GM20000 (cell line): ENCODE measurements at places on chromosomes 4 and X.

DNA sequence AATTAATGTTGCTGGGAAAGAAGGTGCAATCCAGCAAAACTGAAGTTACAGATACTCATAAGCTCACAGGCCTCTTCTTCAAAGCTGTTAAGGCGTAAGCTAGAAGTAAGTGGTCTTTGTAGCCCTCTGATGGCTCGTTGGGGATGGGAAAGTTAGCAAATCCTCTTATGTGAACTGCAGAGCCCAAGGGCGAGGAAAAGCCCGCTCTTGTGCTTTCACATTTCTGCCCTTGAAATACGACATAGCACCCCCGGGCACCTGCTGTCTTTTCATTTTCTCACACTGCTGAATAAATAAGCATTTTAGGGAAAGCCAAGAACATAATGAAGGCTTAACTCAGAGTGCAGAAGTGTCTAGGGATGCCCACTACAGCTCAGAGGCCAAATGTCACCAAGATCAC is 73.1 kb upstream of the SORBS2 start:
- no peak for DNase-seq

DNA sequence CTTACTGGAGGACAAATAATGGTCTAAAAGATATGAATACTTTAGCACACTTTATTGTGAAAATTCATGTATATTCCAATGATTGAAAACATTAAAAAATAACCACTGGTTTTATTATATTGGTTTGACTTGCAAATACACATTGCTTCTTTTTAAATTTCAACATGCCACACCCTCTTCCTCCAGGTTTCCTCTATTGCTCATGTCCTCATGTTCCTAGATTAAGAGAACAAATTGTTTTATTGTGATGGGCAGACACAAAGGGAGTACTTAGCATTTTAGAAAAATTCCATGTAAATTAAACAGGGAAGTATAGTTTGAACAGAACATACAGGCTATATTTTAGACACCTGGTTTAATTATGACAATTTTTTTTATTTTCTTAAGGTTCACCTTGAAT is 230.6 kb upstream of the GPRIN3 start:
- no peak for DNase-seq

- DNase-seq = no peak
These were observed 1183.9 kb downstream of the RPA4 start for GRCh38 chrX:98067611-98068010.

DNA sequence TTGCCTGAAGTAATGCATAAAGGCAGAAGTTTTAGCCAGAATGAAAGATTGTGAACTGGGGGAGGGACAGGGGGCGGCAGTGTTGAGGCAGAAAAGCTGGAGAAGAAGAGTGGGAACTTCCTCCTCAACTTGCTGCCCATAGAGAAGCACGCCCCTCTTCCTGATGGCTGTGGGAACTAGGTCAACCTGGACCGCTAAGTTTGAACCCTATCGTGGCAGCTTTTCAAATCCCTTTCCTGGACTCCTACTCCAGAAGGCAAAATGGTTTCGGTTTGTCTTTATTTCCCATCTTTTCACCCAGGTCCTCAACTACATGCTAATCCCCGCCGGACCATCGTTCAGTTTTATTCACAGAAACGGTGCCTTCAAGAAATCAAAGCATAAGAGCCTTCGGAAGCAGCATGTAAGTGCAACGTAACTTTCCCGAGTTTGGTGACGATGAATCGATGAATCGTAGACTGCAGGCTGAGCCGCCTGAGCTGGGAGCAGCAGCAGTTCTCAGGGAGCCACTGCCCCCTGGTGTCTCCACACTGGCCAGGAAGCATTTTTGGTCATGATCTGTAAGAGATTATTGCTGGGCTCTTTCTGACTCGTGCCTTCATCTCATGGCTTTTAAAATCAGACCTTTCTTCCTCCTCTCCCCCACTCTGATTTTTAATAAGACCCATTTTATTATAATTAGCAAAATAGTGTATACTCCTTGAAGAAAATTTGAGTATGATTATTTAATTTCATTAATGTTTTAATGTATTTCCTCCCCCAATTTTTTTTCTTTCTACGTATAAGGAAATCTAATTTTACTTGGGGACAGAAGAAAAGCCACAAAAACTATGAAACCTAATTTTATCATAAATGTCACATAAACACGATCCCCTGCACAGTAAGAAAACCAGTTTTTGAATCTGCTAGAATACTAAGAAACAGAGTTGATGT is 21.4 kb downstream of the SPINK2 start:
- peak; percentile 79 for DNase-seq

- DNase-seq = no peak
These were observed 551.2 kb upstream of the AMOT start for GRCh38 chrX:113391875-113392274.

DNA sequence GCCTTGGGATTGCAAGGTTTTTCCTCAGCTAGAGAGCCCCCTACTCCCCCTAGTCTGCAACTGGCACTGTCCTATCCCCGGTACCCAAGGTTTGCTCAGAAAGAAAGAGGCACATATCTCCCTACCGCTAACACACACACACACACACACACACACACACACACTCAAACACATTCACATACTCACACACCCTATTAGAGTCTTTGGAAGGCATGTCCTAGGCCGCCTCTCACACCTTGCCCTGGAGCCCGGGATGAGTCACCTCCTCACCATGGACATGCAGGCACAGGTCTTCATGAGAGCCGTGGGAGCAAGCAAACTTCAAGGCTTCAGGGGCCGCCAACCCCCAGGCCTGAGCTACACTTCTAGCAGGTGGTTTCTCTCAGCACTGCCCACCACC is 49.2 kb downstream of the PJA1 start:
- no peak for DNase-seq

DNA sequence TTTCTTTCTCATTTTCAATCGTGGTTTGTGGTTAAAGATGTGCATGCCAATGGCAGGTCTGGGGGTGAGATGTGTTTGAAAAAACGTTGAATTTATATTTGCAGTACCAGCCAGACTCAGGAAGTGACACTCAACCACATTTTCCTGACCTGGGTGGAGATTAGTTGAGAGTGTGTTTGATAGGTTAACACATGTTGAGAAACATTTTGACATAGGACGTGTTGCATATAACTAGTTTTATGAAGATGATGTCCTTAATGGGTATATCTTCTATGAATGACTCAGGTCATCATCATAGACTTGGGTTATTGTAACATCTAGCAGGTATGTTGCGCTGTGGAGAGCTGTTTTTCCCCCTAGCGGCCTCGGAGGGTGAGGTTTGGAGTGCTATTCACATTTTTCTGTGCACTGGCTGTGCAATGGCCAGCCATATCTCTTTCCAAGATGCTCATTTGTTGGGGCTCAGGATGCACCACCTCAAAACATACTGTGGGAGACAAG is 21.7 kb upstream of the CD38 start:
- no peak for DNase-seq

GRCh38 chrX:78923198-78924015 is 21.8 kb upstream of the P2RY10 start:
- DNase-seq = peak; percentile 22

DNA sequence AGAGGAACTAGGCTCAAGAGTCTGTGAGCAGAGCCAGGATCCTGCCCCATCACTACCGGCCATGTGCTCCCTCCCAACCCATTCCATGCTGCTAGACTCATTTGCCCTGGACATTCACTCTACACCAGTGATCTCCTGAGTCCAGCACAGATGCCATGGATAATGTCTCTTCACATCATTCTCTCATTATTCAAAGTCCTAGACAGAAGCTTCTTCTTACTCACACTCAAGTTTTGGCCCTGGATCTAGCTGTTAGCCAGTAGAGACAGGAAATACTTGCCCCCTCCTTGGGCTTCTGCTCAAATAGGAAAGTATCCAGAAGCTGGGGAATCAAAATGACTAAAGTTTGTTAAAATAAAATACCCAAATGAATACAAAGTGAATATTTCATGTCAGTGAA is 266.8 kb upstream of the LDB2 start:
- no peak for DNase-seq

- no peak for DNase-seq
These were observed 75.3 kb upstream of the FRMPD3 start for GRCh38 chrX:107374132-107374531.

- DNase-seq = no peak
These were observed 1085.3 kb upstream of the PCDH10 start for GRCh38 chr4:132063829-132064228.

DNA sequence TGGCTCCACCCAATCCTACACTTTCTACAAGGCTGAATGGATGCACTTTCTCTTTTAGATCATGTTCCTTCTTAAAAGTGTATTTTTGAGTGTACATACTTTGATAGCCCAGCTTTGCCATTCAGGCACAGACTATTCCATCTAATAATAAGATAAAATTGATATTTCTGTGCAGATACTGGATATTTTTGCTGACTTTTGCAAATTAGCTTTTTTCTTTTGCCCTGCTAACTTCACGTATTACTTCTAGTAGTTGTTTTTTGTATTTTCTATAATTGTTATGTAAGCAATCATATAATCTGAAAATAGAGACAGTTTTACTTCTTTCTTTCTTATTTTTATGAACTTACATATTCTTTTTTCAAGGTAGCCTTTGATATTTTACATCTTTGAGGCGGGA is 13.5 kb upstream of the GYPA start:
- DNase-seq = no peak

DNA sequence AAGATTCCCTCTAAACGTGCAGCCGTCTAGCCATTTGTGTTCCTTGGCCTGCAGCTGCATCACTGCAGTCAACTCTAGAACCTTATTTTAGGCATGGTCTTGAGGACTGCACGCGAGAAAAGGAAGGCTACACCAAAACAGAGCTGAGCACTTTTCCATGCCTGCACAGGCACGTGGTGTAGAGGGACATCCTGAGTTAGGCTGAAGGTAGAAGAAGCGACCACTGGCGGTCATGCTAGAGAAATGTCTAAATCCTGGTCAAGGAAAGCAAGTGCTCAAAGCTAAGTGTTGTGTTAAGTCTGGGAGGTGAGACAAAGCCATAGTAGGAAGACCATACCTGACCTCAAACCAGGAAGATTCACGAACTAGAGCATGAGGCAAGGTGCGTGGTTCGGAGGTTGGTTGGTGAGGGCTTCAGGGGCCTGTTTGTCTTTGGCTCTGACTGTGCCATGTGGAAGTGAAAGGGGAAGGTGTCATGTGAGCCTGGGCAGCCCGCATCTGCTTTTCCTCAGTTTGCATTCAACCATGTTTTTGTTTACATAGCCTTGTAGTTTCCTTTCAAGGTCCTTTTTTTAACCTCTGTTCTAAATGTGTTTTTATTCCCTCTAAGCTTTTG is 203.8 kb downstream of the AASDH start:
- DNase-seq = no peak

- DNase-seq = no peak
These were observed 67.2 kb upstream of the IL15 start for GRCh38 chr4:141569141-141569540.

DNA sequence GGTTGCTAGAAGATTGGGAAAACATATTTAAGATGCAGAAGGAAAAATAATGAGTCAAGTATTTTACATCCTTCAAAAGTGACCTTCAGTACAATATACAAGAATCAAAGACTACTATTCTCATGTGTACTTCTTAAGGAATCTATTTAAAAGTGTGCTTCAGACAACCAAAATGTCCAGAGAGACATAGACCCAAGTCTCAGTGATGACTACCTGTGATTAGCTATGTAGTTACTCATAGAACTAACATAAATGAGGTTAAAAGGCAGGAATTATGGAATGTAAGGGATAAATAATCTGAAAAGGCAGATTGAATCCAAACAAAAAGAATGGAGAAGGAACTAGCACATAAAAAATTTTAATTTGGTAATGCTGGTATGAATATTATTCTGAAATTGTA is 634.7 kb upstream of the FAM241A start:
- no peak for DNase-seq

GRCh38 chr4:109410776-109411175 is 22.8 kb upstream of the SEC24B start:
- no peak for DNase-seq

- no peak for DNase-seq
These were observed 21.6 kb downstream of the CLNK start for GRCh38 chr4:10662937-10663336.

DNA sequence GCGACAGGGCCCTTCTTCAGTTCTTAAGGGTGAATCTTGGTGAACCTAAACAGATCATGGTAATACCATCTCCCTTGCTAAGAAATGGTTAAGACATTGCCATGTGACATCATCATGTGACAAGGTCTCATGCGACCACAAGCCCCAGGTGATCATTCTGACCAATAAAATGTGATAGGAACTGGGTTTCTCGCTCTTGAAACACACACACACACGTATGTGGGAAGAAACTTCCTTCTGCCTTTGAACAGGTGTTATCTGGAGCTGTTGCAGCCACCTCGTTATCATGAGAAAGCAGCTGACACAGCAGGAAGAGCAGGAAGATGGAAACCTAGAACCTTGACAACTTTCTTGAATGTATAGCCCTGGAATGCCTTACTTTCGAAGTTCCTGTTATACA is 10.2 kb downstream of the SOD3 start:
- DNase-seq = no peak

GRCh38 chr4:90198086-90198847 is 71.1 kb downstream of the CCSER1 start:
- no peak for DNase-seq

- DNase-seq = no peak
These were observed 341.8 kb downstream of the MAGEB5 start for GRCh38 chrX:26557691-26558321.

GRCh38 chr4:647481-647880 is 22.1 kb downstream of the PDE6B start:
- no peak for DNase-seq

GRCh38 chr4:95594013-95594412 is 45.2 kb upstream of the UNC5C start:
- DNase-seq = no peak

GRCh38 chrX:52990848-52991247 is 32.5 kb upstream of the FAM156A start:
- no peak for DNase-seq

DNA sequence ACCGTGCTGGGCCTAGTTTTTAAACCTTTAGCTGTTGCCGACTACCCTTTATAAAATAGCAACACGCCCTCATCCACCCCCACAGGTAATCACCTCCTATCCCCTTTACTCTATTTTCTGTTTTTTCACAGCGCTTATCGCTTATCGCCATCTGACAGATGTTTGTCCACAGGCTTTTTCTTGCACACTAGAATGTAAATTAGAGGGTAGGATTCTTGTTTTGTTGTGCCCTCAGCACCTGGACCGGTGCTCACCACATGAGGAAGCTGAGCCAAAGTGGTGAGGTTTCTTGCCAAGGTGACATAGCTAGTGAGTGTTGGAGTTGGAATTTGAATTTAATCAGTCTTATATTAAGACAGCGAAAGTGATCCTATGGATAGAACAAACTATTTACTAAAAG is 2.9 kb upstream of the RBBP7 start:
- no peak for DNase-seq

- no peak for DNase-seq
These were observed 14.0 kb downstream of the OCIAD1 start for GRCh38 chr4:48844843-48845242.

DNA sequence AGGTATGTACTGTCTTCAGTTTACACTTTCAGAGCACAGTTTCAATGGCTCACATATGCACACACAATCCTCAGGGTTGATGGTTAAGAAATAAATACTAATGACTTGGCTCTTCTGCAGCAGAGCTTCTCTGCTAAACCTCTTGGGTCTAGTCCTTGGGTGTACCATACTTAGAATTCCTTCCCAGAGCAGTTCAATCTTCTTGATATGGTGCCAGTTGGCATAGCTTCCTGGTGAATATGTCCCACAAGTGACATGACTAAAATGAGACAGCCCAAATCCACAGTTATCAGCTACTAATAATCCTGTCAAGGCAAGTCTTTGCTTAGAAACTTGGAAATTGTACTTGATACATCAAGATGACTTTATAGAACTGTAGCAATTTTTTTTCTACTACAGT is 654.4 kb downstream of the IQCM start:
- no peak for DNase-seq
